ENCODE measurements at places on chromosomes 2 and 18. TPM values are rescaled to one million over a fixed set of nuclear protein-coding genes. Genes with fewer than 3 reads are reported as not detected.
A peak's percentile ranks its signal among the peaks of the same experiment; 100 is the strongest.

DNA sequence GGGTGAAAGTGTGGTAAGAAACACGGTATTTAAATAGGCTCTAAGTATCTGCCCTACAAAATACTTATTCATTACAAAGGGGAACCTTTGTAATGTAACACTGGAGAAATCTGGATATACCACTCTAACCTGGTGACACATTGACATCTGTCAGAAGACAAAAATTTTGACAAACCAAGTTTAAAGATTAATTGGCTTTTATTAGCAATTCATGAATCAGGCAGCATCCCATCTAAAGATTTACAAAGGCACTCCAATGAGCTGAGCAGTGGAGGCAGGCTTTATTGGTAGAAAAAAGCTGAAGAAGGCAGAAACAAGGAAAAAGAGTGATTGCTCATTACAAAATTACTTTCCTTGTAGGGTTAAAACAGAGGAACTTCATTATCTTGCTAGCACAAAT is 35.0 kb downstream of the BMPR2 start:
- no peaks in the 10 kb centered on the region for H3K27me3 ChIP-seq
- H3K4me1 ChIP-seq = peaks cover 2% of the 10 kb centered on the region
- H3K27ac ChIP-seq = no peak overlapping the region
- H3K36me3 ChIP-seq = no peaks in the 10 kb centered on the region
- no peak for DNase-seq
- no peak overlapping the region for H3K4me3 ChIP-seq

DNA sequence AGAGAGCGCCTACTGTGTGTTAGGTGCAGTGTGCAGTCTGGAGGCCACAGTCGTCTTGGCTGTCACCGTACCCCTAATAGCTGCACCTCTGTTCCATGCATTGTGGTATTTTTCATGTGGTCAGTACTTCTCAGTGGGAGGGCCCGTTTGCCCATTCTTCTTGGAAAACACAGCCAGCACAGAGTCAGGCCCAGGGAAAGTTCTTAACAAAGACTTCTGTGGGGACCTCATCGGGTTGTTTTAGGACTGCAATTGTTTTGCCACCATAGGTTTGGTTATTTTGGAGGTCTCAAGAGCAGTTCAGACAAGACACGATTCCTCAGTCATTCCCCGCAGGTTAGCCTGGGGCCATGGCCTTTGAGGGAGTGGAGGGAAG is 62.3 kb downstream of the SMIM21 start:
- H3K4me1 ChIP-seq = no peaks in the 10 kb centered on the region
- H3K4me3 ChIP-seq = no peak overlapping the region
- no peaks in the 10 kb centered on the region for H3K36me3 ChIP-seq
- no peak overlapping the region for H3K27ac ChIP-seq
- no peak for DNase-seq
- no peaks in the 10 kb centered on the region for H3K27me3 ChIP-seq

DNA sequence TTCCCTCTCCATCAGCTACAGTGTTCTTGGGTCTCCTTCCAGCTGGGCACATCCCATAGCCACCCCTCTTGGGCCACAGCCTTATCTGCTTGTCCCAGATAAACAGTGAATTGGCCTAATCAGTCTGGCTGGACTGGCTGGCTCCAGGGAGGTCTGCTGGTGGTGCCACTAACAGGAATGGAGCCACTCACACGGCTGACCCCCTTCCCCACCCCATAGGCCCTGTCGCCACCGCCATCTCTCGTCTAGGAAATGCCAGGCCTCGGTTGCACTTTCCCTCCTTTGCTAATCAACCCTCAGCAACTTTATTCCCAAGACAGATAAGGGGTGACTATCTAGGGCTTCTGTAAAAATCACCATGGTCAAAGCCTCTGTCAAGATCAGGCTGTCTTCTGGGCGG is 23.0 kb upstream of the TNP1 start:
- H3K36me3 ChIP-seq = no peaks in the 10 kb centered on the region
- no peak for DNase-seq
- no peak overlapping the region for H3K27ac ChIP-seq
- H3K4me3 ChIP-seq = no peak overlapping the region
- H3K27me3 ChIP-seq = no peaks in the 10 kb centered on the region
- H3K4me1 ChIP-seq = no peaks in the 10 kb centered on the region

GRCh38 chr2:10243926-10244270 is 58.8 kb upstream of the HPCAL1 start:
- DNase-seq = peak; percentile 30
- no peaks in the 10 kb centered on the region for H3K36me3 ChIP-seq
- H3K27ac ChIP-seq = no peak overlapping the region
- no peak overlapping the region for H3K4me3 ChIP-seq
- H3K27me3 ChIP-seq = no peaks in the 10 kb centered on the region

GRCh38 chr2:6945087-6945813 is 28.0 kb downstream of the RNF144A start:
- DNase-seq = no peak
- no peak overlapping the region for H3K4me3 ChIP-seq
- H3K27me3 ChIP-seq = no peaks in the 10 kb centered on the region
- H3K4me1 ChIP-seq = no peaks in the 10 kb centered on the region

DNA sequence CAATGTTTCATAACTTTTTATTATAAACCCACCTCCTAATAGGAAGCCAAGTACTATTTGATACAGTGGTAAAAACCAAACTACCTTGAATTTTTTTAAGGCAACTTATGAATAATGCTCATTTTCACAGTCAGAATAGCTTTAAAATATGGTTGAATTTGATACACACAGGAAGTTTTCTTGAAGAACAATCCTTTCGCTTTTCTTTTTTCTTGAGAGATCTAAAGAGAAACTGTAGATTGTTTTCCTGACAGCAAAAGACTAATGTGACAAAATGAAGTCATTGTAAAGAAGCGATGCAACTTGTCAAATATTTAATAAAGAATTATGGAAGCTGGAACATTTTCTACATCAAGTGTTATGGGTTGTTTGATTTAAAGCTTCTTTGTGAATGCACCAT is 227.7 kb downstream of the ALPK2 start:
- H3K27ac ChIP-seq = no peak overlapping the region
- H3K4me1 ChIP-seq = no peaks in the 10 kb centered on the region
- H3K36me3 ChIP-seq = no peaks in the 10 kb centered on the region
- H3K4me3 ChIP-seq = no peak overlapping the region
- no peaks in the 10 kb centered on the region for H3K27me3 ChIP-seq
- DNase-seq = no peak

GRCh38 chr2:46120792-46121555 is 176.2 kb upstream of the EPAS1 start:
- H3K27ac ChIP-seq = no peak overlapping the region
- no peak overlapping the region for H3K4me3 ChIP-seq
- H3K4me1 ChIP-seq = peaks cover 9% of the 10 kb centered on the region

GRCh38 chr2:25105336-25106085 is 62.9 kb downstream of the POMC start:
- H3K4me3 ChIP-seq = no peak overlapping the region
- no peak for DNase-seq
- no peak overlapping the region for H3K27ac ChIP-seq

- no peaks in the 10 kb centered on the region for H3K27me3 ChIP-seq
- no peaks in the 10 kb centered on the region for H3K4me1 ChIP-seq
- H3K27ac ChIP-seq = no peak overlapping the region
- DNase-seq = no peak
- no peak overlapping the region for H3K4me3 ChIP-seq
Observed at GRCh38 chr18:42401131-42401673, 446.2 kb downstream of the PIK3C3 start.

DNA sequence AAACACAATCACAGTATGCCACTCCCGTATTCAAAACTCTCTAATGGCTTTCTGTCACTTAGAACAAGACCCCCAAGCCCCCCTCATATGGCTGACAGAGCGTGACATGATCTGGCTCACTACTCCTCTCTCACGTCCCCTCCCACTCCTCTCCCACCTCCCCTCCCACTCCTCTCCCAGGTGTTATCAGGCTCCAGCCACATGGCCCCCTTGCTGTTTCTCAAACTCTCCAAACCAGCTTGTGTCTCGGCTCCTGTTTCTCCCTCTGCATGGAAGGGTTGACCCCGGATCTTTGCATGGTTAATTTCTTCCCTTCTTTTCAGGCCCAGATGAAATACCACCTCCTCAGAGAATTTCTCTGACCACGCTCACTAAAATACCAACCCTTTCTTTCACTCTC is 180.8 kb downstream of the SLC8A1 start:
- no peaks in the 10 kb centered on the region for H3K27me3 ChIP-seq
- H3K4me3 ChIP-seq = no peak overlapping the region
- H3K36me3 ChIP-seq = no peaks in the 10 kb centered on the region
- DNase-seq = no peak
- no peak overlapping the region for H3K27ac ChIP-seq

Gene DPP10
- not detected for total RNA-seq

Gene CAPN14
- total RNA-seq = 0.21 TPM

Gene SCYGR3
- total RNA-seq = not detected

Gene SULT1C4
- 10.3 TPM for total RNA-seq

Measured in aorta (tissue), 5 donors.